LoVo (cell line): ENCODE measurements at places on chromosomes 5 and 9.

DNA sequence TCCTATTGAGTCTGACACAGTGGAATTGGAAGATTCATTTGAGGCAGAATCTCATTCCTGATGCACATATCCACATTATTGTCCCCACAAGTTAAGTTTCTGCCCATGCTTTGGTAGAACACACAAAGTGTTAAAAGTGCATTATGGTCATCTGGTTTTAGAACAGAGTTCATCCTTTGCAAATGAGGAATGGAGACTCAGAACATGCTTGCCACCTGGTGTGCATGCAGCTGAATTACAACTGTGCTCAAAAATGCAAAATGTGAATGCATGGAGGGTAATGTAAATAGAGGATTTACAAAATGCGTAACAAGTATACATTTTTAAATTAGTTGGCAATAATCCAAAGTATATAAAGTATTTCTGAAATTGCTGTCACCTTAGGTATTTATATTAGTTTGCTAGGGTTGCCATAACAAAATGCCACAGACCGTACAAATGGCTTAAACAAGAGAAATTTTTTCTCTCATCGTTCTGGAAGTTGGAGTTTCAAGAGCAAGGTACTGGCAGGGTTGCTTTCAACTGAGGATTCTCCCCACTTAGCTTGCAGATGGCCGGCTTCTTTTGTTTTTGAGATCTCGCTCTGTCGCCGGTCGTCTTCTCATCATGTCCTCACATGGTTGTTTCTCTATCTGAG, 671.1 kb downstream of the TAF11L14 start:
- peak; percentile 40 for DNase-seq

GRCh38 chr9:33858423-33858822, 41.5 kb downstream of the UBE2R2 start:
- DNase-seq: peak; percentile 16

DNA sequence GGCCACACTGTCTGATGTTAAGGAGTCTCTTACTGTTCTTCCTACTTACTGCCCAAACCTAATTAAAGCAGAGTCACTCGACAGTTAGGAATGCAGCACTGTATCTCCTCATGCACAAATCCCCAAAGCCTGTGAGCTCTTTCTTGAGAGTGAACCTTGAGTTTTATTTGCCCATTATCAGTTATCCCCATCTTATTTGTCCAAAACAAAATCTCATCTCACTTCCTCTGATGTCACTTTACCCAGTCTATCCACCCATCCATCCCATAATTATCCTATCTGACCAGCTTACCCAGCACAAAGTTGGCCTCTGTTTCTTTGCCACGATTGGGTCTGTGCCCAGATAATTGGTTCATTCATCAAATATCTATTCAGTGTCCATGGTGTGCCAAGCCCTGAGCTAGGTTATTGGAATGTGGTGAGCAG, 250.8 kb downstream of the SLIT3 start:
- DNase-seq: peak; percentile 6

GRCh38 chr5:76547242-76547890, 75.8 kb downstream of the F2RL2 start:
- DNase-seq: no peak

- no peak for DNase-seq
These were observed 149.7 kb upstream of the FBXL17 start for GRCh38 chr5:108531367-108532128.

GRCh38 chr5:25006734-25007133, 362.0 kb upstream of the CDH10 start:
- DNase-seq: no peak

- DNase-seq: no peak
These were observed 5.8 kb downstream of the LRRC70 start for GRCh38 chr5:62584391-62584790.

DNA sequence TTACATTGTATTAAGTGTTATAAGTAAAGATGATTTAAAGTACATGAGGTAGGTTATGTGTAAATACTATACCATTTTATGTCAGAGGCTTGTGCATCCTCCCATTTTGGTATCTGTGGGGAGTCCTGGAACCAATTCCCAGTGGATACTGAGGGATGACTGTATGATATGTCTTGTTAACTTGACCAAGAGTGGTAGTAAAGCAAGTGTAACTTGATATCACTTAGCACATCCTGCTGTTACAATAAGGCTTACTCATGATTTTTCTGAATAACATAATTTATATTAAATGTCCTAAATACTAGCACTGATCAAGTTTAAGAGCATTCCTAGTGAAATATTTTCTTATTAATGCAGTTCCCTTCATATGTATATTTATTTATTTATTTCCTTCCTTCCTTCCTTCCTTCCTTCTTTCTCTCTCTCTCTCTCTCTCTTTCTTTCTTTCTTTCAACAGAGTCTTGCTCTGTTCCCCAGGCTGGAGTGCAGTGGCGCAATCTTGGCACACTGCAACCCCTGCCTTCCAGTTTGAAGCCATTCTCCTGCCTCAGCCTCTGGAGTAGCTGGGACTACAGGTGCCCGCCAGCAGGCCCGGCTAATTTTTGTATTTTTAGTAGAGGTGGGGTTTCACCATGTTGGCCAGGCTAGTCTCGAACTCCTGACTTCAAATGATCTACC, 7.5 kb downstream of the NDFIP1 start:
- no peak for DNase-seq

DNA sequence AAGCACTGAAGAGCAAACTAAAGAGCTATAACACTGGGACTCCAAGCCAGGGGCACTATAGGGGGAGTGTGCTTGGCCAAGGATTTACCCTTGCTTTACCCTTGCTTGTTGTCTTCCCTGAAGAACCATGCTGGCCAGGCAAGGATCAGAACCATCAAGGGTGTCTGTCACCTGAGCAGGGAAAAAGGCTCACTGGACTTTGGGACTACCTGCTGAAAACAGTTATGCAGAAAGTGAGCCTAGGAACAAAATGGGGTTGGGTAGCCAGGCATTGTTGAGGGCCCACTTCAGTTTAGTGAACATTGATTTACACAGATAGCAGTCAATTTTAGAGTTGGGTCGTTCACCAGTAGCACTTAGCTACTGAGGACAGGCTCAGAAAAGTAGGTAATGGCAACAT, 8.0 kb upstream of the TMEM171 start:
- DNase-seq: no peak

DNA sequence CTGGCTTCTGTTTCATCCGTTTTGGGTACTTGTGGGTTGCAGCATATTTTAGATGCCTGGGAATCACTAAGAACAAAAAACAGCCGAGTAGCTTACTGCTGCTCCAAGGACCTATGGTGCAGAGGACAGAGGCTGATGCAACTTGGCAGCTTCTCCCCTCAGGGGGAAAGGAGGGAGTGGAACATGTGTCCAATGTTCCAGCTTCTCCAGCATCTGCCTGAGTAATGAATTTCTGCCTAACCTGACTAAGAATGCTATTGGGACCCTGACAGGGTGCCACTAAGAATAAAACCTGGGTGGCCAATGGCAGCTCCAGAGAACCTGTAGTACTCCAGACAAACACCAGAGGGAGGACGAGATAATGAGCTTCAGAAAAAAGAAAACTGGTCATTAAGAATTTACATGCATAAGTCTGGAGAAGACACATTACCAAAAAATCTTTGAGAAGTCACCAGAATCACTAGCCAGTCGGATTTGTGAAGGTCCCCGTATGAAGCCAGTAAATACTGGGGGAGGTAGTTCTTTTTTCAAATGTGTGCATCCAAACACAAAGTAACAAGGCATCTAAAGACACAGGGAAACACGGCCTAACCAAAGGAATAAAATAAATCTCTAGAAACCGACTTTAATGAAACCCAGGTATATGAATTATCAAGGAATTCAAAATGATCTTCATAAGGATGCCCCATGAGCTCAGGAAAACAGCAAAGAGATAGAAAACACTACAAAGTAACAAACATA, 293.5 kb downstream of the HINT1 start:
- peak; percentile 47 for DNase-seq

DNA sequence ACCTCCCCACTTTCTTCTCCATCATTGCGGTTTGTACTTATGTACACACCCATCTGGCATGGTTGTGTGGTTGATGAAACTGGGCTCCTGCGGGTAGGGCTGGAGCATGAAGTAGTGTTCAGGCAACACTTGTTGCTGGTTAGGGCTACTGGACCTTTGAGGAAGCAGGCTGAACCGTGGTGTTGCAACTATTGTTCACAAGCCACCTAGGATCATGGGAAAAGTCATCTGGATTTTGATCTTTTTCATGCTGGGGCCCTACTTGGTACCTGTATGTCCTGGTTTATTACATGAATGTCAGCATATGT, 40.1 kb upstream of the TIFAB start:
- DNase-seq: no peak
